NCI-H2081 (cell line): ENCODE measurements at places on chromosomes 2 and 18.

DNA sequence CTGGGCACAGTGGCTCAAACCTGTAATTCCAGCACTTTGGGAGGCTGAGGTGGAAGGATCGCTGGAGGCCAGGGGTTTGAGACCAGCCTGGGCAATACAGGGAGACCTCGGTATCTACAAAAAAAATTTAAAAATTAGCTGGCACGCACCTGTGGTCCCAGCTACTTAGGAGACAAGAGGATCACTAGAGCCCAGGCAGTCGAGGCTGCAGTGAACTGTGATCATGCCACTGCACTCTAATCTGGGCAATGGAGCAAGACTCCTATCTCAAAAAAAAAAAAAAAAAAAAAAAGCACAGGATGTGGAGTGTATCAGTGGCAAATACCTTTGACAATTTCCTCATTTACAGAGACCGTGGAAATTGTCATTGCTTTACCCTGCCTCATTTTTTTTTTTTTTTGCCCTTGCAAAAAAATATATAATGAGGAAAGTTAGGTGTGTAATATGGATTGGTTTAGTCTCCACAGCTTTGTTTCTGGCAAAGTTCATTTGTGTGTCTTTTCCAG, 20.9 kb upstream of the PPP1CB start:
- DNase-seq, result no peak

DNA sequence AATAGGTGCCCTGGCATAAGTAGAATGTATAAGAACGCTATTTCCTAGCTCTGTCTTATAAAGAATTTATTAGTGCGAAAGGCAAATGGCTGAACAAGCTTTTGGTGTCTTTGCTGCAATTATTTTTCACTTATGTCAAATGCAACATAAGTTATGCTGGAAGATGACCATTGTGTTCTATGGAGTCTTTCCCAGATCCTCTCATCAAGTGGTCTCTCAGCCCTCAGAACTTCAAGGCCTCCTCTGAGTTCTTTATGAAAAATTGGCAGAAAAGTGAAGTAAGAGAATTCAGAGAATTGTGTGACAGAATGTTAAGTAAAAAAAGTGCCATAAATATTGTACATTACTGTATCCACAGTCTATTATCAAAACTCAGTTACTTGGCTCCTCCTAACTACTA, 75.2 kb downstream of the RIT2 start:
- no peak for DNase-seq

GRCh38 chr2:69575926-69576325, 67.6 kb downstream of the AAK1 start:
- DNase-seq, result no peak

GRCh38 chr2:97766567-97766966, 53.2 kb downstream of the ZAP70 start:
- no peak for DNase-seq

DNA sequence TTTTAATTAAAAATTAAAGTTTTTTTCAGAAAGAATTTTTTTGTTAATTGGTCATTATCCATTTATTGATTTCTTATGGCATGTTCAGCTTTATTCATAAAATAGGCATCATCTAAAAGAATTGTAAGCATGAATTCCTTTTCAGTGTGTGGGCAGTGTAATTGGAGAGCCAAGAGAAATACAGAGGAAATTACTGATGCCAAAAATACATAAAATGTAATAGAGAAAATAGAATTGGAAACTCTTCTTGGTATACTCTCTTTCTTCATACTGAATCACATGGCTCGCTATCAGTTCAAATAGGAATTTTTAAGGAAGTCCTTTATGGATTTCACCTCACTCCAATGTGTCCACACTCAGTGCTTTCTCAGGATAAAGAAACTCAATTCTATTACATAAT, 663.6 kb upstream of the NRXN1 start:
- no peak for DNase-seq

DNA sequence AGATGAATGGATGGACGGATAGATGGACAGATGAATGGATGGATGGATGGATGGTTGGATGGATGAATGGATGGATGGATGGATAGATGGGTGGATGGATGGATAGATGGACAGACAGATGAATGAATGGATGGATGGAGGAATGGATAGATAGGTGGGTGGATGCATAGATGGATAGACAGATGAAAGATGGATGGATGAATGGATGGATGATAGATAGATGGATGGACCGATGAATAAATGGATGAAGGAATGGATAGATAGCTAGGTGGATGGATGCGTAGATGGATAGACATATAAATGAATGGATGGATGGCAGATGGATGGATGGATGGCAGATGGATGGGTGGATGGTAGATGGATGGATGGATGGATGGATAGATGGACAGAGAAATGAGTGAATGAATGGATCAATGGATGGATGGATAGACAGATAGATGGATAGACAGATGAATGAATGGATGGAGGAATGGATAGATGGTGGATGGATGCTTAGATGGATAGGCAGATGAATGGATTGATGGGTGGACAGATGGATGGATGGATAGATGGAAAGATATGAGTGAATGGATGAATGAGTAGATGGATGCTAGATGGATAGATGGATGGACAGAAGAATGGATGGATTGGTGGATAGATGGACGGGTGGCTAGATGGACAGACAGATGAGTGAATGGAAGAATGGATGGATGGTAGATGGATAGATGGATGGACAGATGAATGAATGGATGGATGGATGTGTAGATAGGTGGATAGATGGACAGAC, 167.9 kb downstream of the TRIM43 start:
- no peak for DNase-seq

GRCh38 chr2:20282916-20283592, 58.1 kb upstream of the SDC1 start:
- peak; percentile 15 for DNase-seq

DNA sequence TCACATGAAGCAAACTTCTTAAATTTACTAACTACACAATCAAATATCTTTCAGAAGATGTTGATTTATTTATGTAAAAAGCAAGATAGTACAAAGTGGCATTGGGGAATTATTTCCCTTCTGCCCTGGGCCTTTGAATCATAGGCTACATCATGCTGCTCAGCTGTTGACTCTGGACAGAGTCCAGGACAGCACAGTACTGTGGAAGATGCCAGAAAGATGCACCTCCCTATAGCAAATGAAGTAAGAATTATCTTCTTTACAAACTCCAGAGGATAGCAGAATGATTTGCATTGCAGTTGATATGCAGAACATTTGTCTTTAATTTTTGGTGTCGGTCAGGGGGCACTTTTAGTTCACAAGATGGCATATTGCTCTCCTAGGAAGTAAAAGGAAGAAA, 1354.5 kb upstream of the ZEB2 start:
- DNase-seq, result no peak

- DNase-seq, result peak; percentile 68
Observed at GRCh38 chr2:168118733-168119514, 128.5 kb downstream of the STK39 start.

GRCh38 chr18:76397631-76398030, 97.4 kb downstream of the ZNF516 start:
- no peak for DNase-seq
